CD8-positive, alpha-beta memory T cell (primary cell): ENCODE measurements at places on chromosomes 3 and 15. TPM values are rescaled to one million over a fixed set of nuclear protein-coding genes. Genes with fewer than 3 reads are reported as not detected.

DNA sequence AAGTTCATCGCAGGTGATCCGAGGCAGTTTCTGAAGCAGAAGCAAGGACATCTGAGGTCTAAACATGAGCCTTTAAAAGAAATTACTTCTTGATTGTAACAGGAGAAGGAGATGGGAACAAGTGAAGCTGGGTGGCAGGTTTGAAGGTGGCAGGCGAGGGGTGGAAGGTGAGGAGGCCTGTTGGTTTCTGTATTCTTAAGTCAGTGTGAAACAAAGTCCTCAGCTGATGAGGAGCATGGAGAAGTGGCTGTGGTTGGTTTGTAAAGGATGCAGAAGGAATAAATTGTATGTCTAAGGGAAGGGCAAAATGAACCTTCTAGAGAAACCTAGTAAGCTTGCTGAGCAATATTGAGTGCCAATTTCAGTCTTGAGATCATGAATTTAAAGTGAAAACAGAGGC is 298.8 kb downstream of the CHST2 start:
- DNase-seq: no peak

DNA sequence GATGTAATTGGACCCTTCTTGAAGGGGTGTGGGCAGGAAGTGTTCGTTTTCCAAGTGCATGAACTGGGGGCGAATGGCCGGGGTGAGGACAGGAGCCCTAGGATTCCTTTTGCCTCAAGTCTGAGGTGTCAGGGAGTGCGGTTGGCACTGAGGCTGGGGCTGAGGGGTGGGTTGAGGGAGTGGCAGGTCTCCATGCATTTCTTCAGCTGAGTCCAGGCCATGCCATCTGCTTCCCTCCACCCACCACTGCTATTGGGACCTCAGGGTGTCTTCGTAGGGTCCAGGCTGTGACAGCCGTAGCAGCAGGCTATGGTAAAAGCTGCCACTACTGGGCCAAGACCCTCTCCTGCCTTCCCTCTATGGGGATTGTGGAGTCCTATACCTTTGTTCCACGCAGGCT is 25.6 kb upstream of the TSPAN3 start:
- DNase-seq: no peak

DNA sequence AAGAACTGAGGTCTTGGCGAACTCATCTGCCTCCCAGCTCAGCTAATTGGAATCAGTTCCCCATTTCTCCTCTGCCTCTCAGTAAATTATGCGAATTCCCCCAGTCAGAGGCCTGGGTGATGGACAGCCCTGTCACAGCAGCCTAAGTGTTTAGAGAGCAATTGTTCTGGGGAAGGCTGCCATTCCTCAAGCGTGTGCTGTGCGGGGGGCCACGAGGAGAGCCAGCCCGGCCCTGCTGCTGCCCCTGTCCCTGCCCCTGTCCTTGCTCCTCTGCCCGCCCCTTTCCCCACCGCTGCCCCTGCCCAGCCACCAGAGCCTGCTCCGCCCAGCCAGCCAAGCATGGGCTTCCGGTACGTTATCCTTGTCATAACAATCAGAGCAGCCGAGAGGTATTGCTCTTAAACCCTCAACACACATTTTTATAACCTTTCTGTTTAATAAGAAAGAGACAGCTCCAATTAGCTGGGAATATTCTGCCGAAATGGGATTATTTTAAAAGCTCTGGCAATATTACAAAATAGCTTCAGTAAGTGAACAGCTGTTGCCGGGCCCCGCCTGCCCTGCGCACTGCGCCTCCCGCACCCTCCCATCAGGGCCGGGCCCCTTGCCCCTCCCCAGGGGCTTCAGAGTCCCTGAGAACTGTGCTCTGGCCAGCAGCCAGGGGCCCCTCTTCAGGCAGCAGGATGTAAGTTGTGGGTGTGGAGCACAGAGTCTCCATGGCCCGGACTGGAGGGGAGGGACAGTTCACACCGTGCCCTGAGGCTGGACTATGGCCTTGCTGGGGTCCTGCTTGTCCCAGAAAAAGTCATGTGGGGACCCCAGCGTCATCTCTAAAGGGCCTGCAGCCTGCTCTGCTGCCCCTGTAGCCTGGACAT is 12.4 kb upstream of the CACNA2D2 start:
- no peak for DNase-seq

GRCh38 chr3:116135457-116136085 is 309.7 kb downstream of the LSAMP start:
- DNase-seq: no peak

DNA sequence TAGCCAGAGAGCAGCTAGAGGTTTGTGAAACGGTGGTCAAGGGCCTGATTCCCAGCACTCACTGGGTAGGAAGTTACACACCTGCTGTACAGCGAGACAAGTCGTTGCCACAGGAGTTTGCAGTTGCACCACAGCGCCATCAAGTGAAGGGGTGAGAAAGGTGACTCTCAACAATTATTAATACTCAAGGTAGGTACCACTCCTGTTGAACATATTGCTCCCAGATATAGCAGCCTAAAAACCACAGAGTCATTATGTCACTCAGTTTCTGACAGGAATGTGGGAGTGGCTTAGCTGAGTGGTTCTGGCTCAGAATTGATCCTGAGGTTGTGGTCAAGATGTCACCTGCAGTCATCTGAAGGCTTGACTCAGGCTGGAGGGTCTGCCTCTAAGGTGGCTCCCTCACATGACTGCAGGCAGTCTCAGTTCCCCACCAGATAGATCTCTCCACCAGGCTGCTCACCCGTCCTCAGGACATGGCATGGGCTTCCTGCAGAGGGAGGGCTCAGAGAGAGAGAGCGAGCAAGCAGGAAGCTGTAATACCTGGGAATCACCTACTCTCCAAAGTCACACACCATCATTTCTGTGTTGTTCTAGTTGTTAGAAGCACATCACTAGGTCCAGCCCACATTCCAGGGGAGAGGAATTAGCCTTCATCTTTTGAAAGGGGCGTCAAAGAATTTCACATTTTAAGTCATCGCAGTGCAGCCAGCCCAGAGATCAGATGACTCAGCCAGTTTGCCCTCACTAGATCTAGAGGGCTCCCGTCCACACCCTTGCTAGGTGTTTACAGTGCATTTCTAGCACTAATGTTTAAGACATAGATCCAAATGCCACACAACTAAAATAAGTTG is 17.0 kb upstream of the ANO10 start:
- no peak for DNase-seq

The CISH gene
- 92.8 TPM for polyA plus RNA-seq

The GOLGA8T gene
- polyA plus RNA-seq: not detected

DNA sequence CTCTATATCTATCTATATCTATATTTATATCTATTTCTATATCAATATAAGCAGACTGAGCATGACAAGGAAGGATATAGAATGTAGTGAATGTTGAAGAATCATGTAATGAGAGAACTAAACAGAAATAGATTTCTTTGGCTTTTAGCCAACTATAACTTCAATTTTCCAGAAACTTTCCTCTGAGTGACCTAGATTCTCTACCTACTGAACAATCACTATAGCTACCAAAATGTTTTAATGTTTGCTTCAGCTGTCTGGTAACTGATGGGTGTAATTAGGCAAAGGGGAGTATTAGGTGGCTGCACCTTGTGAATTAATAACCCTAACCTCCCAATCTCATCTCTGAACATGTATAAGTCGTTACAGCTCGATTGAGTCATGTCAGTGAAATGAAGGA is 76.4 kb upstream of the ROBO1 start:
- DNase-seq: no peak

The THRB gene
- not detected for polyA plus RNA-seq

- DNase-seq: no peak
Measured at GRCh38 chr15:95499397-95499796, 831.1 kb upstream of the NR2F2 start.

GRCh38 chr3:194282436-194283122 is 68.5 kb downstream of the CPN2 start:
- DNase-seq: no peak

The TRIM42 gene
- not detected for polyA plus RNA-seq

DNA sequence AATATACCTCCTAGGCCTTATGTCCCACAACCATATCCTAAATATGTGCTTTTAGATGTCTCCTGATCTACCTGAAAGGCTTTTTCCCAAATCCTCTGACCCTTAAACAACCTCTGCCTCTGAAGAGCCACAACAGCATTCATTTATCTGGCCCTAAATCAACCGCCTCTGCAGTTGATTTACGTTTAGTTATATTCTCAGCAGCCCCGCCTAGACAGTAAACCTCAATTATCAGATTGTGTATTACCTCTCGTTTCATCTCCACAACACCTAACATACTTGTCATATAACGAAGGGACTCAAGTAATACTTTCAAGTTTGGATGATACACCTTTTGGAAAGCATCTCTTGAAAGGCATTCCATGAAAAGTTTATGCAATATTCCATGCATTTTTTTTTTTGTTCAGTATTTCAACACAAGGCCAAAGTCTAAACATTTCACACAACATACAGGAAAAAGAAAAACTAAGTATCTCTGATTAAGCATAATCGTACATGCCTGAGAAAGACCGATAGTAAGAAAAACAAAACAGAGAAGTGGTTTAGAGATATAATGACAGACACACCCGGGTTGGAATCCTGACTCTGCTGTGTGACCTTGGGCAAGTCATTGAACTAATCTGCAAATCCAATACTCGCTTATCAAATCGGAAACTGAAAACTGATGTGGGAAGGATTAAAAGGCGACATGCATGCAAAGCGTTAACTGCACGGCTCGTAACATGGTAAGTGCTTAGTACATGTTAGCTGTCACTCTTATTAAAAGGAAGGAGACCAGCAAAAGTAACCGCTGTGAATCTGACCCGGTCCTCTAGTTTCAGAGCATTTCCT is 778 bp downstream of the CRBN start:
- DNase-seq: no peak

DNA sequence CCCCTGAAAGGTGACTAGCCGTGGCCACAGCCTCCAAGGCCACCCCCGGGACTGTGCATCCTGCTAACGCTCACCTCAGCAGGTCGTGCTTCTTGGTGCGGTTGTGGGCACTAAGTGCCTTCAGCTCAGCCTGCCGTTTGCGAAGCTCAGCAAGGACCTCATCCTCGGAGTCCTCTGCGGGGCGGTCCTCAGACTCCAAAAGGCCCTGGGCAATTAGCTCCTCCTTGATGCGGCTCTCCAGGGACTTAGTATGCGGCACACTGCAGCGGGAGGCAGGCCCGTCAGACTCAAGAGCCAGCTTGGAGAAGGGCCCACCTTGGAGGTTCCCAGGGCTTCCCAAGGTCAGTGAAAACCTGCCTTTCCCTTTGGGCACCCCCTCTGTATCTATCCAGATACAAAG is 8.3 kb downstream of the TADA3 start:
- DNase-seq: no peak

- no peak for DNase-seq
Measured at GRCh38 chr3:123499322-123499721, 50.4 kb upstream of the ADCY5 start.

DNA sequence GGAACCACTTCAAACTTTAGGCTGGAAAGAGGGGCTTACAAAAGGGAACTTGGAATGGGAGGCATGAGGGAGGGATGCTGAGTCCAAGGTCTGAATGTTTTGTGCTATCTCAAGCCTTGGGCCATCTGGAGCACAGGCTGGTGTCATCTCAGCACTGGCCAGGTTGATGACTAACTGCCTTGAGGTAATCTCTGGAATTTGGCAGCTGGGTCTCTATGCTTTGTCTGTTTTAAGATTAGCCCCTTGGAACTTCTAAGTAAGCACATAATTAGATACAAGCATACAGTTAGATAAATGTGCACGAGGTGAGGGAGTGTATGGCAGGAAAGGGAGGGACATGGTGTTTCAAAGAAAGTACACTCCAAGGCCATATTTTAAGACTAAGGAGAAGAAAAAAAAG is 252.4 kb upstream of the CCDC54 start:
- DNase-seq: no peak

GRCh38 chr3:127222664-127223063 is 29.7 kb downstream of the PRR23E start:
- DNase-seq: no peak

GRCh38 chr15:48946074-48946839 is 17.5 kb downstream of the SHC4 start:
- no peak for DNase-seq

The PLSCR2 gene
- polyA plus RNA-seq: not detected

GRCh38 chr3:133459400-133459799 is 59.5 kb downstream of the BFSP2 start:
- no peak for DNase-seq

DNA sequence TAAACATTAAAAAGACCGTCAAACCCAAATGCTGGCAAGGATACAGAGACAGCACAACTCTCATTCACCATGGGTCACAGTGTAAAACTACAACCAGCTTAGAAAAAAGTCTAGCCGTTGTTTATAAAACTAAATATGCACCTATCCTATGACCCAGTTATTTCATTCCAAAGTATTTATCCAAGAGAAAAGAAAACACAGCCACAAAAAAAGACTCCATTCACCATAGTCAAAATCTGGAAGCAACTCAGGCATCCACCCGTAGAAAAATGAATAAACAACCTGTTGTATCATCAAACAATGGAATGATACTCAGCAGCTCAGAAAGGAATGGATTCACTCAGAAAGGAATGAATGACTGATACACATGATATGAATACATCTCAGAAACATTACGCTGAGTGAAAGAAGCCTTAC is 28.6 kb downstream of the PLD1 start:
- DNase-seq: no peak

DNA sequence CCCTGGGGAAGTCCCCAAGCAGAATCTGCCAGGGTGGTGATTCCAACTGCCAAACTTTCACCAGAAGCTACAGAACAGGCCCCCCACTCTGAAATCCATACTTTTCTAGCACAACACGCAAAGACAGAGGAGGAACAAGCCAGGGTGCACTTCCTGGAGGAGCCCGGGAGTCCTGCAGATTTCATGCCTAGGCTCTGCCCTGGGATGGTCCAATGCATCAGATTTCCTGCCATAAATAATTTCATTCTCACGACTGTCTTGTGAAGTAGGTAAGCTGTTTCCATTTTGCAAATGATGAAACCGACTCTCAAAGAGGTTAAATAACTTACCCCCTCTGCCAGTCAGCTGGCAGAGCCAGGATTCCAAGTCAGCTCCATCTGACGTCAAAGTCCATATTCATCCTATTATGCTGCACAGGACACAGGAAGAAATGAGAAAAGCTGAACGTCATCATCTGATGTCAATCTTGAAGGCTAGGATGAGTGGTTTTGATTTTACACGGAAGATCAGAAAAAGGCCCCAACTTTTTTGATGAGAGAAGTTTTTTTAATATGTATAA is 134.8 kb upstream of the IGF1R start:
- no peak for DNase-seq

- no peak for DNase-seq
Measured at GRCh38 chr3:159166899-159167586, 365.2 kb downstream of the MFSD1 start.

The CCDC39 gene
- not detected for polyA plus RNA-seq

DNA sequence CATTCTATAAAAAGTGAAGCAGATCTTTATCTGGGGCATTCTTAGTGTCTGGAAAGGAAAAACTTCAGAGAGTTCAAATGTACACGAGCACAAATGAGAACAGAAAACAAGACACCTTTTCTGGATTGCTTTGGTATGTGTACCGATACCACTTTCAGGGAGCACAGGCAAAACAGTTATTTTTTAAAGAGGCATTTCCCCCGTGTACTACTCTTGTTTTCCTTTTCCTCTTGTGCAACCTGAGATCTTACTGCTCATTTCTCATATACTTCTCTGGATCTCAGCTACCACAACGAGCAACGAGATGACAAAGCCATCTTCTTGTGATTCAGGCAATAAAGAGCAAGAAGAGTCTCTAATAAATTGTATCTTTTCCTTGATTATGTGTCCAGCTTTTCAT is 463.6 kb downstream of the SHQ1 start:
- no peak for DNase-seq
